ENCODE measurements at places on chromosomes 1 and 21. TPM values are rescaled to one million over a fixed set of nuclear protein-coding genes. Genes with fewer than 3 reads are reported as not detected.

The AK5 gene
- total RNA-seq = 10.6 TPM

The CLCNKA gene
- total RNA-seq = not detected

The PHTF1 gene
- total RNA-seq = 53.6 TPM

The TMEM61 gene
- not detected for total RNA-seq

The CGN gene
- not detected for total RNA-seq

The LRRC71 gene
- total RNA-seq = 0.37 TPM

The PPP1R12B gene
- 19.1 TPM for total RNA-seq

All from smooth muscle cell of the umbilical artery (primary cell).